Stimulated activated CD8-positive, alpha-beta memory T cell treated with anti-CD3 and anti-CD28 coated beads, Interleukin-4, amount 100 ng/mL, for 1 hour (primary cell): ENCODE measurements at places on chromosomes 2 and 18.

DNA sequence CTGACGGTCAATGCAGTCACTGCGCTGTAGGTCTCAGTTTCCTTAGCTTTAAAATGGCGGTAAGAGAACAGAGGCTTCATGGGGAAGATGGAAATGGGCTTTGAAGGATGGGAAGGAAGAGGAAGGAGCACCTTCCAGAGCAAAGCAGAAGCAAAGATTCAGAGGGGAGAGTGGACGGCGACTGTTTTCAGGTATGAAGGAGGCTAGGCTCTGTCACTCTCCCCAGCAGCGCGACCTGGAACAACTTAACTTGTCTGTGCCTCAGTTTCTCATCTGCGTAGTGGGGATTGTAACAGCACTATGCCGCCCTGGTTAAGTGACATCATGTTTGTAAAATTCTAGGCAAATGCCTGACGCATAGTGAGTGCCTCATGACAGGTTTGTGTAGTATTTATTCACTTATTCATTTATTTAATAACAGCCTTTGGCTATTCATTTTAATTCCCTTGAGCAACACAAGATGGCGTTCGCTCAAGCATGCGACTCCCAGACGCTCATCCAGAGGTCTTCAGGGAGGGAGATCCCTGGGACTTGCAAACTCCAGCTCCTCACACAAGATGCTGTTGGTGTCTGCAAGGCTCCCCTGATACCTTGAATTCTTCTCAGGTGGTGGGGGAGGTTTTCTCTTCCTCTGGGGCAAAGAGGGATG, 336.3 kb downstream of the DYSF start:
- DNase-seq, result no peak

DNA sequence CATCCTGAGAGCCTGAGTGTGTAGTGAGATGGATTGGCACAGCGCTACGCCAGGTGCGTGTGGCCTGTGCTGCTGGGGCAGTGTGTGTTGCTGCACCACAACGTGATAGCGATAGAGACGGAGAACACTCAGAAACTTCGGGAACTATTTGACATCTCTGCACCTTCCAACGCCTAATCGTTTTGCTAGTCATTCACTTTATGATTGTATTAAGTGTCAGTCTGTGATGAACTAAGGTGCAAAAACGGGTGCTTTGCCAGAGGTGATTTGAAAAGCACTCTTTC, 26.0 kb upstream of the IGFBP2 start:
- DNase-seq, result no peak

GRCh38 chr2:20599861-20600461, 50.9 kb downstream of the HS1BP3 start:
- DNase-seq, result no peak

GRCh38 chr2:161369311-161369710, 46.8 kb upstream of the TBR1 start:
- no peak for DNase-seq

DNA sequence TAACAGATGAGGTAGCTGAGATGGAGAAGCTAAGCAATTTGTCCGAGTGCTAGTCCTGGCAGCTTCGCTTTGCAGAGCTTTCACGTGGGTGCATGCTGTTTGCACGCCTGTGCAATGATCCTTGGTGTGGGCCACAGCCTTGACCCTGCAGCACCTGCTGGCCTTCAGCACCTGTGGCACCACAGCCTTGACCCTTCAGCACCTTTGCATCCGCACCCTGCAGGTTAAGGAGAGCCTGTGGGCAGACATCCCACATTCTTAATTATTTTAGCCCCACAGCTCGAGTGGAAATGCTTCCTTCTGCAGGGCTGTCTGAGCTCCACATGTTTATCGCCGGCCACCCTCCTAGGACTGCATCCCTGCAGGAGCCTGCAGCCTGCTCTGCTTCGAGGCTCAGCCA, 19.3 kb downstream of the NCK2 start:
- DNase-seq, result no peak

- no peak for DNase-seq
These were observed 259.6 kb upstream of the ZNF804A start for GRCh38 chr2:184338771-184339170.
